Spinal cord (tissue), 10 donors: ENCODE measurements at places on chromosomes 12 and 14. TPM values are rescaled to one million over a fixed set of nuclear protein-coding genes. Genes with fewer than 3 reads are reported as not detected.

PLEKHD1 gene
- 0.66 TPM for total RNA-seq

DNAL1 gene
- 23.9 TPM for total RNA-seq

SLC10A1 gene
- total RNA-seq = not detected

SLC38A4 gene
- 2.3 TPM for total RNA-seq

PLA2G1B gene
- 0.59 TPM for total RNA-seq

TRMT5 gene
- total RNA-seq = 21.6 TPM
